ENCODE measurements at places on chromosomes 7 and 10.

GRCh38 chr10:58265249-58265648 lies 2.4 kb downstream of the IPMK start:
- no peak for DNase-seq

DNA sequence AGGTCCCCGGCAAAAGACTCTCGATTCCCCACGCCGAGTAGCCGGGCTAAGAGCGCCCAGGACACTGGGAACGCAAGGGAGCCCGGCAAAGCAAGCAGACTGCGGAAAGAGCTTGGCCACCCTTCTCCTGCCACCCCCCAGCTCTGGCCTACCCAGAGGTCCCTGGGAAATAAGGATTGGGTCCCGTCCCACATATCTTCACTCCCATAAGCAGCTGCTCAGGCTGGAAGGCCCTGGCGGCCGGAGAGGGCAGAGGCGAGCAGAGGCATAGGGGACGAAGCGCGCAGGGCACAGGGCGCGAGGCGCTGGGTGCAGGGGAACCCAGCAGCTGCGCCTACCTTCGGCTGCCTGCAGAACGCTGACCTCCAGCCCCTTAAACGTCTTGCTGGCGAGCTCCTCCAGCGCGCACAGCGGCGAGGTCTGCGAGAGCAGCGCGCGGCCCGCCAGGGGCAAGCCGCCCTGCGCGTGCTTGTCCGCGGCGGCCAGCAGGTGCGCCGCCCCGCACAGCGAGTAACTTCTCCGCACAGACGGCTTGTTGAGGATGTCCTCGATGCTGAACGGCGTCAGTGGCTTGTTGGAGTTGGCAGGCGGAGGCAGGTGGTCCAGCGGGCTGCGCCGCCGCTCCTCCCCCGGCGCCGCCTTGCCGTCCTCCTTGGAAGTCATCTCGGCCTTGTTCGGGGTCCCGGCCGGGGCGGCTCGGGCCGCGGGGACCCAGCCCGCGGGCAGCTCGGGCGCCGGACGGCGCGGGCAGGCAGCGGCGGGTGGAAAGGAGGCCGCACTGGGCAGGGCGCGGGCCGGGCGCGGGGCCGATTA lies 904 bp downstream of the LBX1 start:
- DNase-seq: no peak

DNA sequence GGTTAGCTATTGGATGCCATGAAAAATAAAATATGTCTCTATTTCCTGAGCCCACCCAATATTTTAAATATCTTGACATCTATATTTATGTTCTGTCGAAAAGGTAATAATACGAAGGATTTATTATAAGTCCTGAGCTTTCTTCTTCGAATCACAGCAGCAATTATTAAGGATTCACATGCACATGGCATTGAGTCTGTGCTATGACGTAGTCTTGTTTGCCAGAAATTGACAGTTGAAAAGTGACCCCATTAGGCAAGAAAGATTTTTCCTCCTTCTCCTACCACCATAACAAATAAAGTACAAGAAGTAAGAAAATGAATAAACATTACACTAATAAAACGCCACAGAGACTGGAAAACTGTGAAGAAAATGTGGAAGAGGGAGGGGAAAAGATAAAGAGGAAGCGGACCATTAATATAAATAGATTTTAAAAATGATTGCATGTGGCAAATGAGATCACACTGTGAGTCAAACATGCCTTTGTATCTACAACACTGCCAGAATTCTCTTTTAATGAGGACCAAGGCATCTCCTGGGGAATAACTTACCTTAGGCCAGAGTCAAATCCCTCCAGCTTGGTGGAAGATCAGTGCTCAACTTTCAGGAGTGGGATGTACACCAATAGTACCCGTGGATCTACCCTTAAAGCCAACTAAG lies 21.6 kb downstream of the FZD1 start:
- DNase-seq: no peak

DNA sequence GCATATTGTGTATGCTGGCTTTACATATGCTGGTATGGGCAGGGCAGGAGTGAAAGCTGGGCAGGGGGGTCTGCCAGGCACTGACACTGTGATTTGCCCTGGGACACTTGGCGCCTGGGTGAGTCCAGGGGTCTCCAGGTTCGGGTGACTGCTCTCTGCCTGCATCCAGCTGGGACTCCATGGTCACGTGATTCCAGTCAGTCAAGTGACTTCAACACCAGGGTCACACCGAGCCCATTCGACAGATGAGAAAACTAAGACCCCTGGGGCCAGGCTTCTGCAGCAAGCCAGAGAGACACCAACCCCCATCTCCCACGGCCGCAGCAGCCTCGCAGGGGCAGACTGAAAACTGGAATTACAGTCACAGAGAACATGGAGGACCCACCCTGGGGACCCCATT lies 30.0 kb downstream of the MMD2 start:
- DNase-seq: no peak
